ENCODE measurements at places on chromosomes 3 and 15.

GRCh38 chr3:190097025-190097424, 23.7 kb downstream of the P3H2 start:
- DNase-seq = no peak

GRCh38 chr15:74783808-74784175, 1.9 kb downstream of the CSK start:
- no peak for DNase-seq

DNA sequence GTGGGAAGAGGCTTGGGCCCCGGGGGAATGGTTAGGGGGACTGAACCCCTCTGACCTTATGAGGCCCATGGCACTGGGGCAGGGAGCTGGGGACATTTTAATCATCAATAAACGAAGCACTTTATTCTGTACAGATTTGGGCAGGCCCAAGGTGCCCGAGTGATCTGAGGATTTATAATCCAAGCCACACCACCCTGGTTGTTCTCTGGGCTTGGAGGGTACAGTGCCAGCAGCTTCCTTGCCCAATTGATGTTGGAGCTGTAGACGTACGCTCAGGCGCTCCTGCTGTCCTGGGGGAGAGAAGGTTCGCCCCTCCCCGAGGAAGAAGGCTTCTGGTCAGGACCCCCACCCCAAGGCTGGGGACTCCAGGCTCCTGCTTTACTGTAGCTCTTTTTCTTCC, 12.5 kb downstream of the ZBTB47 start:
- DNase-seq = no peak

DNA sequence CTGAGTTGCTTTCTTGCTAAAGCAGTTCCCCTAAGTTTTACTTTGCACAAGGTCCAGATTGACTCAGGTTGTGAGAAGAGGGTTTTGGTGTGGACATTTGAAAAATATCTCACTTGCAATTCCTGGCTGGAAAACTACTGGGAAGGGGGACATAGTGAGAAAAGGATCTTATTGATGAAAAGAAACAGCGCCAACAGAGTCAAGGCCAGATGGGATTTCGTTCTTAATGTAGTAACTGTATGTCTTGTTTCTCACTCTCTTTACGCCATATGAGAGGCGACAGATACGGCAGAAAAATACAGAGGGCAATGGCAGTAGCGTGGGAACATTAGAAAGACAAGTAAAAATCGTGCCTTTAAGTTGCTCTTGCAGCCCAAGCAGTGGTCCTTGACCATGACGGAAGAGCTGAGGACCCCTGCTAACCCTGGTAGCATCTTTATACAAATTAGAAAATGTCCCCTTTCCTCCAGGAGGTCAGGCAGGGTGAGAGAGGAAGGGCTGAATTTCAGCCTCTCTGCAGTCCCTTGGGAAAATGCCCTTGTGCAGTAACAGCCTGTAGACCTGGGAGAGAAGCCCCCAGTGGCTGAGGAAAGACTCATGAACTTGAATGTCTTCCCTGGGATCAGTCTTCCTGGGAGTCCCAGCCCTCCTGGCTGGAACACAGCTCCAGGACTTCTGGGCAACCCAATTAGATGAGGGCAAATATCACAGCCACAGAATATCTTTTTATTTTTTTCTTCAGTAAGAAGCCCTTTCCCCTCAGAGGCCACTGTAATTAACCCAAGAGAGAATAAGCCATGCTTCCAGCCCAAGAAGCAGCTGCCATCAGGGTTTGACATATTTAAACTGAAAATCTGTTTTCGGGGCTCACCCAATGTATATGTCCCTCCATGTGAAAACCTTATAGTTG, 113.4 kb downstream of the CD47 start:
- DNase-seq = no peak

DNA sequence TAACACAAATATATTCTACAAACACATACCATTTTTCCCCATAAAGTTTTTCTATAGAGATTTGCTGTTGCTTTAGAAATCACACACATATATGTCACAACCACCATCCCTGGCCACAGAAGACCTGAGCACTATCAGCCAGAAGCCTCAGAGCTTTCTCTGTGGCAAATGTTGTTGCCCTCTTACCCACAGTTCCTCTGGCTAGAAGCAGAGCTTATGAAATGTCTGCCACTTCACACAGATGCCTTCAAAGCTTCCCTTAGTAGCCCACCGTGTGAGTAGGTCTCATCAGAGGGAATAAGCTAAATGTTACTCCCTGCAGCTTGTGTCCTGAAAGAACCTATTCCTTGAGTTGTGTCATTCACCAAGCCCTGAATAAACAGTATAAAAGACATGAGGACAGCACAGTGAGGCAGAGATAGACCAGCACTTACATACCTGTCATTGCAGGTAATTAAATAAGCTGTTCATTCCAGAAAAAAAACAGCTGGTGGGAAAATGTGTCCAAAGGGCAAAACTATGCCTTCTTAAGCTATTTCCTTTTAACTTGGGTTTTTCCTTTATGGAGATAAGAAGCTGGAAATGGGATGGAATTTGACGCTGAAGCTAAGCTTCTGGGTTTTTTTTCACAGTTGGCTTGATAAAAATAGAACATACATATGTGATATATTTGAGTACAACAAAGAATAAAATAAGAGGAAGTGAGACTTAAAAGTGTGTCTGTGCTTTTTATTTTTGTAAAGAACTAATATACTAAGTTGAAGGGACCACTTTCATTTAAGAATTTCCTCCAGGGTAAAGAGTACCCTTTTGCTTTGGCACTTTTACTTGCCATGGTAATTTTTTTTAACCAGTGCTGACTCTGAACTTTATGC, 391.4 kb downstream of the KCNH8 start:
- no peak for DNase-seq

GRCh38 chr3:28948685-28949084, 332.2 kb upstream of the RBMS3 start:
- DNase-seq = no peak

GRCh38 chr3:131299836-131300235, 81.7 kb upstream of the NUDT16 start:
- no peak for DNase-seq

GRCh38 chr15:86229936-86230335, 150.3 kb downstream of the AGBL1 start:
- DNase-seq = no peak

DNA sequence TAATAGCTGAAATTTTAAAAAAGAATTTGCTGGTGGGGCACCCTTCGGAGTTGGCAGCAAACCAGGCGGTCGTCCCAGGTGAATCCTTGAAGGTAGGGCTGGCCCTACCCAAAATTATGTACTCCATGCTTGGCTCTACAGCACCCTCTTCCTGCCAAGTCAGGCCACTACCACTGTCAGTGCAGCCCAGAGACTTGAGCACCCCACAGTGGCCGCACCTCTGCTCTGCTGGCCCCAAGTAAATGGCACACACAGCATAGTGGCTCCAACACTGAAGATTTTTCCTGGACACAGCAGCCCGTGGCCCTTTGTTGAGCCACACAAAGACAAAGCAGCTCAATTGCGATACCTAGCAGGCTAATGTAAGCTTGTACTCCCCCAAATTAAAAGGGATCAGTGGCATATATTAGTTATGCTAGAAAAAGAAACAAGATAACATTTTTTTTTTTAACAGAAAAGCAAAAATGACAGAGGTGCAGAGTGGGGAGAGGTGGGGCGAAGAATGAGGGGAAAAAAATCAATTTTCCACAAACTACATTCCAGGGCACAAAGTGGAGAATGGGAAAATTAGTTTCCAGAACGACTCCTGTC, 250.5 kb downstream of the UACA start:
- no peak for DNase-seq

GRCh38 chr3:111944372-111944771, 34.5 kb upstream of the ABHD10 start:
- no peak for DNase-seq

DNA sequence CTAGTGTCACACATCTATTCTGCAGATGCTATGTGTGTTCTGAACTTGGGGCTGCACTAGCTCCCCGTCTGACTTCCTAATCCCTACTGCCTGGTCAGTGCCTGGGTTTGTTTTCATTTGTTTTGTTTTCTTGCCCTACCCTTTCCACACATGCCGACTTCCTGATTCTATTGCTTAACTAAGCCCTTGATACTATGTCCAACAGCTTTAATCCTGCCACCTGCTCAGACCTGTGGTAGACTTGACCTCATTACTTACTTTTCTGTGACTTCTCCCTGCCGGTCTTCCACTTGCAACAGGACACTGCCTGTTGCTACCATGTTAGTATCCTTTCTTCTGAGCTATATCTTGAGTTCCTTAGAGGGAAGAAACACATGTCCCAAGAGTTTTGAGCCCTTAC, 39.3 kb upstream of the CEMIP start:
- DNase-seq = no peak

GRCh38 chr15:100339999-100340398, 1.8 kb downstream of the ADAMTS17 start:
- no peak for DNase-seq

DNA sequence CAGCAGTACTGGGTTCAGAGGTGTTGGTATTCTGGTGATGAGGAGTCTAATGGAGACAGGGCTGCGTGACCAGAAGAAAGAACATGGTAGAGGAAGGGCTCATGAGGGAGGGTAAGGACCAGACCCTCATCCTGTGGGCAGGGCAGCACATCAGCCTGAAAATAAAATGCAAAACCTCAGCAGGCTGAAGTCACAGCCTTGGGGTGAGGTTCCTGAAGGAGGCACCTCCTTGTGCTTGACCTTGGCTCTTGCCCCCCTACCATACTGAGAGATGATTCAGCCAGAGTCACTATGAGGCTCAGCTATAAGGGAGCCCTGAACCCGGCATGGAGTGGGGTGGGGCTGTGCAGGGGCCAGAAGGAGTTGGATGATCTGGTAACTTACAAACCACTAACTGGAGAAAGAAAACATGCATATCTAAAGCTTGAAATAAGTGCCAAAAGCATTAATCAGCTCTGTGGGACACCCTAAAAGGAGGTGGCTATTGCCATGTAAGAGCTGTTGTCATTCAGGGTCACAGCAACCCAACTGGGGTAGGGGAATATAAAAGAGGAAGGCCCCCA, 60.2 kb downstream of the CORO2B start:
- DNase-seq = no peak

DNA sequence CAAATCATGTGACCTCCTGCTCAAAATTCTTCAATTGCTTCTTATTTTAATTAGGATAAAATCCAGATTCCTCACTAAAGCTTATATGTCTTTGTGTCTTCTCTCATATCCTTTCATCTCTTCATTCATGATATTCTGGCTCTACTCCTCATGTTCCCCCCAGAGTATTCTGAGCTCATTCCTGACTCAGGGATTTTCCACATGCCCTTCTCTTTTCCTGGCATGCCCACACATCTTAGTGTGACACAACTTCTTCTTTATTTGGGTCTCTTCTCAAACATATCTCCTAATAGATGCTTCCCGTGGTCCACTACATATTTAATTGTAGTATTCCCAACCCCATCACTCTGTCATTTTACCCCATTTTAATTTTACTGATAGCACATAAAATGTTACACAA, 15.2 kb upstream of the MBNL1 start:
- DNase-seq = no peak

DNA sequence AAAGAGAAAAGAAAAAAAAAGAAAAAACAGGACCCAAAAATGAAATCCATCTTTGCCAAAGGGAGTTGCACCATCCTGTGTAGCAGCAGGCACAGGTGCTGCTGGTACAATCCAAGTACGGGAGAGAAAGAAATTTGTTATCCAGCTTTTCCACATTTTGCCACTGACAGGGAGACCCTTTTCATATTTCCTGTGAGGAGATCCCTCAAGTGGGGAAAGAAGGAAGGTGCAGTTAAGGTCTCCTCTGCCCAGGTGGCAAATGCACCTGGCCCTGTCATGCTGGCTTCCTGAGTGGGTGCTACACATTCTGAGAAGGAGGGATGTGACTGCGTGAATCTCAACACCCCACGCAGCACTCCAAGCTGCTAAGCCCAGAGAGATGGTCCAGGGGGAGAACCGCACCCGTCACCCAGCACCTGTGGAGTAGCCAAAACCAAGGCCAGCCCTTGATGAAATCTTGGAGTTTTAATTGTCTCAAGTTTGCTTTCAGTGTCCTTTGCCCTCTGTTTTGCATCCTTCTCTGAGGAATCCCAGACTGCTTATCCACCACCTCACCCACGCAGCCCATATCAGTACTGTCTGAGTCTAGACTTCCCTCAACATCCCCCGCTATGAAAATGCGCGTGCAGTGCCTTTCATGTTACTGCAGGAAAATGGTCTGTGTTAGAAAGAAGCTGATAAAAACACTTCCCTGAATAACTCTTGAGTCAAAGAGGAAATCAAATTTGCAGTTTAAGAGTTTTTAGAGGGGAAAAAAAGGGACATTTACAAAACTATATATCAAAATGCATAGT, 141.9 kb upstream of the THBS1 start:
- DNase-seq = no peak

DNA sequence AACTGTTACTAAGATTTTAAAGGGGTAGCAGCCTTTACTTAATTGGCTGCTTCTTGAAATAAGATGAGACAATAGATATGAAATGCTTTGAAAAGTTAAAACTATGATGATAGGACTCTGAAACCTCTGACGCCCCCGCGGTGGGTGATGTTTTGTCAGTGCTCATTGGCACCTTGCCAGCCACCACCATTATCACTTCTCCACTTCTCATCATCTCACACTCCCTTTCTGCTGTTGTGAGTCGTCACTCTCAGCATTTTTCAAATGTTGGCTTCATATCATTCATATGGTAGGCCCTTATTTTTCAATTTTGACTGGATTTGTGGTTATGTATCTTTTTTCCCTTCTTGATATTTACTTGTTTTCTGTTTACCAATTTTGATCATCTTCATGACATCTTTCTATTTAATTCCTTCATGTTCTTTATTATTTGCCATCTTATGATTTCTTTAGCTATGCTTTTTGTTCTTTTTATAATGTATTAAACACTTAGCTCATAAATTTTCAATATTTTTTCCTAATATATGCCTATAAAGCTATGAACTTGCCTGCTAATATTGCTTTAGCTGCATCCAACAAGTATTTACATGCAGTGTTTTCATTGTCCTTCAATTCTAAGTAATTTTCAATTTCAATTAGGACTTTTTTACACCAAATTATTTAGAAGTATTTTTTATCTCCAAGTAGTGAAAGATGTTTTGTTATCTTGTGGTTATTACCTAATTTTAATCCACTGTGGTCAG, 30.3 kb upstream of the SKOR1 start:
- no peak for DNase-seq

- DNase-seq = peak; percentile 41
These were observed 1.3 kb upstream of the MEF2A start for GRCh38 chr15:99564221-99565048.

GRCh38 chr15:62953021-62953420, 89.5 kb upstream of the TPM1 start:
- no peak for DNase-seq

GRCh38 chr3:49638445-49638844, 35.7 kb upstream of the APEH start:
- DNase-seq = no peak

DNA sequence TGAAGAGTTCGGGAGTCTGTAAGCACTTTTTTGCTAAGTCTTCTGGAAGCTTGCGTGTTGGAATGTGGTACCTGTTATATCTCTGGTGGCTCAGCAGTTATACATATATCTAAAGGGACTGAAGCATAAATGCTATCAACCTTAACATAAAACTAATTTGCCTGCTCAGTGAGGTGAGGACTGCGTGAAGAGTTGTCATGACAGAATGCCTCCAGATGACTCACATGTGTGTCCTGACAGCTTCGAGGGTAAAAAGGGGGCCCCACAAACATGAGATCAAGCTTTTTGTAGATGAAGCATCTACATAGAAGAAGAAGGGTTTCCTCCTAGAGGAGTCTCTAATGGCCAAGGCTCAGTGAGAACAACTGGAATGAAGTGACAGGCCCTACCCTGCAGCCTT, 88.8 kb upstream of the C3orf80 start:
- no peak for DNase-seq

GRCh38 chr3:197791113-197791891, at the start of gene LRCH3:
LRCH3 (plus strand) TSS chr3:197791254; CDS start chr3:197791279, 25 bp downstream.
- DNase-seq = peak; percentile 88

Data from NCI-H1105 treated with DMSO at 0.1 percent for 48 hours (cell line).